COR-L47 (cell line): ENCODE measurements at places on chromosomes 1 and 21.

GRCh38 chr1:149844101-149844500 lies 55.3 kb upstream of the BOLA1 start:
- no peak for DNase-seq

DNA sequence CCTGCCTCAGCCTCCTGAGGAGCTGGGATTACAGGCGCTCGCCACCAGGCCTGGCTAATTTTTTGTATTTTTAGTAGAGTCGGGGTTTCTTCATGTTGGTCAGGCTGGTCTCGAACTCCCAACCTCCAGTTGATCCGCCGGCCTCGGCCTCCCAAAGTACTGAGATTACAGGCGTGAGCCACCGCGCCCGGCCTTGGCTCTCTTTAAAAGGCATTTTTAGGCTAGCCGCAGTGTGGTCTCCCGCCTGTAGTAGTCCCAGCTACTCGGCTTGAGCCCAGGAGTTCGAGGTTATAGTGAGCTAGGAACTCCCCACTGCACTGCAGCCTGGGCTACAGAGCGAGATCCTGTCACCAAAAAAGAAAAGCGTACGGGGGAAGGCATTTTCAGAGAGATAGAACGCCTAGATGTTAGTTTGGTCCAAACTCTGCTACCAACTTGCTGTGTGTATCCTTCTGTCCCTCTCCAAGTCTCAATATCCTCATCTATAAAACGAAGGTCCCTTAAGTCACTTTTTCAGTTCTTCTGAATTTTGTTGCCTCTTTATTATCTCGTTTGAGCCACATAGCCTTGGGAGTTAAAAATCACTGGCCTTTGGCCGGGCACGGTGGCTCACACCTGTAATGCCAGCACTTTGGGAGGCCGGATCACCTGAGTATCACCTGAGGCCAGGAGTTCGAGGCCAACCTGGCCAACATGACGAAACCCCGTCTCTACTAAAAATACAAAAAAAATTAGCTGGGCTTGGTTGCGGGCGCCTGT lies 734 bp downstream of the MED18 start:
- peak; percentile 22 for DNase-seq

- DNase-seq = no peak
Observed at GRCh38 chr21:26845759-26846035, 488 bp upstream of the ADAMTS1 start.

DNA sequence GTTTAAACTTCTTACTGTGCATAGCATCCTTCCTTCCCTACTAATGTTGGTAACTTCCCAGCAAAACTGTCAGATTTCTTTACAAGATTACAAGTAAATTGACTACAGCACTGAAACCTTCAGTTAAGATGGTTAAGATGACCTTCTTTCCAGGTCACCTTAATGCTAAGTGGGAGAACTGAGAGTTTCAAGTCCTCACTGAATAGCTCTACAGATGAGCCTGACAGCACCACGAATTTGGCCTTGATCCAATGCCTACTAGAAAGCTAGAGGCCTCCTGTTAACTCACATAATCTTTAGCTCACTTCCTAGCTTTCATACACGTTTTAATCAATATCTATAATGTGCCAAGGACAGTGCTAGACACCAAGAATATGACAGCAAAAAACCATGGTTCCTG lies 276.0 kb upstream of the PLD5 start:
- no peak for DNase-seq

GRCh38 chr1:55257958-55258357 lies 42.8 kb upstream of the USP24 start:
- DNase-seq = no peak

DNA sequence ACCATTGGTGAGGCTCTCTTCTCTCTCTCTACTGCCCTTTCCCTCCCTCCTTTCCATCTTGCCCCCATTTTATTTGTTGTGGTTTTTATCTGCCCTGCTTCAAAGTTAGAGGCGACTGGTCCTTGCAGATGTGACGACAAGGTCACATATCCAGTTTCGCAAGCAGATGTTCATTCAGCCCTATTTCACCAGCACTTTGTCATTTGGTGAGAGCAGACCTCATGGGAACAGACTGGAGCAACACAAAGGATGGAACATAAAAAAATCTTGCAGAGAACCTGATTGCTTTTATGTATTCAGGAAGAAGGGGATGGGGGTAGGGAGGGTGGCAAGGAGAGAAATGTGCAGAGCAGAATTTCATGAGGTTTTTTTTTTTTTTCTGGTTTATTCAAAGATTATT lies 84.3 kb downstream of the ELAVL4 start:
- no peak for DNase-seq

- DNase-seq = peak; percentile 14
Observed at GRCh38 chr21:21688889-21689288, 690.7 kb downstream of the NCAM2 start.

- no peak for DNase-seq
Observed at GRCh38 chr1:11045428-11046269, 1.4 kb downstream of the MASP2 start.

- no peak for DNase-seq
Observed at GRCh38 chr1:14404862-14405301, 193.6 kb upstream of the KAZN start.

DNA sequence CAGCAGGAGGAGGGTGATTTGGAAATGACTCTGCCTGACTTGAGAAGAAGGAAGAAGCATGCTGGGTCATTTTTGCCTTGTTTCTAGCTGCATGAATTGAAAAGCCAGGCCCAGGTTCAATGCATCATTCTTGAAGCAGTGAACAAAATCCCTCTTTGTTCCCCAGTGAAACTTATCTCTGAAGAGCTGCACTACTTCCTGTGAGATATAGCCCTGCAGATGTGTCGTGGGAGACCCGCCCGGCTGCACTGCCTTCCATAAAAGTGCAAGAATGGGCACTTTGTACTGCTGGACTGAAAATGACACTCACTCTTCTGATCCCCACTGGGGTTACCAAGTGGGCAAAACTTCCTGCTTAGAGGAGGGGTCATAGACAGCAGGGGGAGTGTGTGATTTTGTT lies 249.2 kb upstream of the NFIA start:
- DNase-seq = no peak

DNA sequence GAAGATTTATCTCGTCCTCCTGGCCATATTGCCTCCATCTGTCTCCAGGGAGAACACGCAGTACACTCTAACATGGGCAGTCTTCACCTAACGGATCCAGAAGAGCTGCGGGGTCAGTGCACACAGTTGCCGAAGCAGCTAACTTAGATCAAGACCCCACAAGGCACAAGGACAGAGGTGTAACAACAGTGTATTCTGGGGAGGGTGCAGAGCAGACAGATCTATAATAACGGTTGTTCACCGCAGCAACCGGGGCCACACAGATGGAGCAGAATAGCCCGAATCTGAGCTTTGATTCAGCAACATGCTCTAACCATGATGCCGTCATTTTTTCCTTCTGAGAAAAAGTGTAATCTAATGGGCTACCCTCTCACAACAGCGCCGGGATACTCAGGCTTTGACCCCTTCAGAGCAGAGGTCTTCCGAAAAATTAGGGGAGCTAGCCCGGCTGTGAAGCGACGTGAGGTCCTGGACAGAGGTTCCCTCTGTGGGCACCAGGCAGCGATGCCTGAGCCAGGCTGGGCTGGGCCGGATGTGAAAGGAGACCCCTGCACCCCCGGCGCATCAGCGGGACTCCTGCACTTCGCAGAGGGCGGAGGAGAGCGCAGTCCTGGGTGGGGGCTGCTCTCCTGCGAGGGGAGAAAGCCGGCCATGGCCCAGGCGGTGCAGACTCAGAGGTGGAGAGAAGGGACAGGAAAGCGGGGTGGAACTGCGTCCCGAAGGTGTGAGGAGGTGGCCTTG lies 57.5 kb downstream of the BCL9 start:
- peak; percentile 42 for DNase-seq

GRCh38 chr21:41614511-41614910 lies 106.6 kb upstream of the TMPRSS2 start:
- DNase-seq = no peak

DNA sequence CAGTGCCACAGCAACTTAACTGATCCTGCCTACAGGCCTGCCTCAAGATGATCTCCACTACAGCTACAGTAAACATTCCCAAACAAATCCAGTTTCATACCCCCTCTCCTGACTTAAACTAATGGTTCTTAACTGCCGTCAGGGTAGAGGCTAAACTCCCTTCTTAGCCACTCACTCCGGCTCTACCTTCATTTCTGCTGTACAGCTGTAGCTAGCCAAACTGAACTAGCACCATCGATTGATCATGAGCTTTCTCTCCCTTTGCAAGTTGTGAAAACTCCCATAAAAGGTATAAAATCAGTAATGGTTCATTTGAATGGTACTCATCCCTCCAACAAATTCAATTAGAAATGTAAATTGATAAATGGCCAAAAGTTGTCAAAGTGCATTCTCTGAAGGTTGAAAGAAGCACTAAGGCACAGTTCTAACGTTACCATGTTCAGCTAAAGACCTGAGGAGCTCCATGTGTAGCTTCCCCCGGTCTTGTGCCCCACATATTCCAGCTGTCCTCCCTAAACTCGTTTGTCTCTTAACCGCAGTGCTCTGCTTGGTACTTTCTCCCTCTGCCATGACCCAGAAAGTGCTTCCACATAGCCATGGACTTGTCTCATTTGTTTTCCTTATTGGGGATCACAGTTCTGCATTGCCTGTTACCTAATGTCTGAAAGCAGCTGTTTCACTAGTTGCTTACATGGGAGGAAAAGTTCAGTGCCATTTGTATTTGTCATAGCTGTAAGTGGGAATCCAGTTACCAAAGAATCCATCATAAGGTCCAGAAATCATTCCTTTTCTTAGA lies 49.8 kb downstream of the DHX9 start:
- no peak for DNase-seq

- DNase-seq = no peak
Observed at GRCh38 chr1:17581389-17582123, 42.1 kb downstream of the ARHGEF10L start.

GRCh38 chr1:117600325-117600943 lies 5.4 kb upstream of the TENT5C start:
- no peak for DNase-seq

DNA sequence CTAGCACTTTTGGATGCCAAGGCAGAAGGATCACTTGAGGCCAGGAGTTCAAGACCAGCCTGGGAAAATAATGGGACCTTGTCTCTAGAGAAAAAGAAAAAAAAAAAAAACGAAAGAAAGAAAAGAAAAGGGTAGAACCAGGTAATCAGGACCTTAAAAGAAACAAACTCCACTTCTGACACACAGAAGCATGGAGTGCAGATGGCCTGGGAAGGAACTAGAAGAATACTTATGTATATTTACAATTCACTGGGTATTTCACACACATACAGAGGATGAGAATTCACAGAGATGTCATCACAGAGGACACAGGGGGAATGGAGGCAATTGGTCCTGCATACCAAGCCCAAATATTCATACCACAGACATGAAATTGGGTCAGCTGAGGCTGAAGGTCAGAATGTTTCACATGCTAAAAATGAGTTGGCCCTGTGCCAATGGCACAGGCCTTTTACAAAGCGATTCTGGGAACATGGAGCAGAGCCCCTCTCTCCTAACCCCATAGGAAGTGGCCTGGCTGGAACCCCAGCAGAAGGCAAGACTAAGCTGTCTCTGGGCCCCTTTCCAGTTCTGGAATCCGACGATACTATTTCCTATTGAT lies 4.4 kb downstream of the B4GALT3 start:
- DNase-seq = no peak

DNA sequence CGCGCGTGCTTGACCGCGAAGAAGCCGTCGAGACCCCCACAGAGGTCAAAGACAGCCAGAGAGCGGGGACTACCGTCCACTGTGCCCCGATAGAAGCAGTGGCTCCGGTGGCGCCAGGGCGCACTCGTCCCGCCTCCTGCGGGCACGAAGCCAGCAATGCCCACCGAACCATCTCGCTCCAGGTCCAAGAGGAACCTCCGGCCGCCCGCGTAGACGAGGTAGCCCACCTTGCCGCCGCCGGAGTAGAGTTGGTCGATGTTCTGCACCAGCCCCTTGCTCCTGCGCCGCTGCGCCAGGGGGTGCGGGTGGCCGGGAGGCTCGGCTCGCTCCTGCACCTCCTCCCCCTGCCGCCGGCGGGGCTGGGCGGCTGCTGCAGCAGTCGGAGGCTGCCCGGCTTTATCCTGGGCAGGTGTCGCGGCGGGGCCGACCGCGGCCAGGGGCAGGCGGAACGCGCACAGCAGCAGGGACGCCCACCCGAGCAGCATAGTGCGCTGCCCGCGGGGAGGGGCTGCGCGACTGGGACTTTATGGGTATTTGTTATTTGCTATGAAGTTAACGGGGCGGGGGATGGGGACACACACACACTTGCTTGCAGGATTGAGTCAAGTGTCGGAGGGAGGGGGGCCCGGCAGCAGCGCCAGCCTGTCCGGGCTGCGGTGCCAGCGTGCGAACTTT lies 844 bp downstream of the ADAMTS5 start:
- DNase-seq = peak; percentile 22

DNA sequence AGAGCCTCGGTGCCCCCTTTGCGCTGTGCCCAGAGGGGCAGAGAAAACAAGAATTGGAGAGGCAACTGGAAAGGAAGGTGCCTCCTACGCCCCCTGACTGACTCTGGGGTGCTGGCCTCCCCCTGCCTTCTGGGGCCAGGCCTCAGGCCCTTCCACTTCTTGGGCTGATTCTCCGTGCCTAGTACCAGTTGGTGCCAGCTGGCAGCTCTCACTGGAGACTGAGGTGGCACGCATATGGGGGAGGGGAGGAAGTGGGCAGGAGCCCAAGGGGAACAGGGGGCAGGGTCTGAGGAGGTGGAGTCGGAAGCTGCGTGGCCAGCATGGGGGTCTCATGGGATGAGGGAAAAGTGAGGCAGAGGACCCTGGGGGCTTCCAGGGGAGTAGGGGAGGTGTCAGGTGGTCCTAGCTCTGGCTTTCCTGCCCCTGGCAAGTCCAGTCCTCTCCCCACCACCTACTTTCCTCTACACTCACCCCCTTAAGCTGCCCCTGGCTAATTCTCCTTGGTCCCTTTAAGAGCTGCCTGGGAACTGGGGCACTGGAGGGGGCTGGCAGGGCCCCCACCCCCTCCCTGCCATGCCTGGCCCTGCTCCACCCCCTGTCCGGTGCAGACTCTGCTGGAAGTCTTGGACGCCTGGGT lies 6.5 kb upstream of the SEMA4A start:
- DNase-seq = no peak

DNA sequence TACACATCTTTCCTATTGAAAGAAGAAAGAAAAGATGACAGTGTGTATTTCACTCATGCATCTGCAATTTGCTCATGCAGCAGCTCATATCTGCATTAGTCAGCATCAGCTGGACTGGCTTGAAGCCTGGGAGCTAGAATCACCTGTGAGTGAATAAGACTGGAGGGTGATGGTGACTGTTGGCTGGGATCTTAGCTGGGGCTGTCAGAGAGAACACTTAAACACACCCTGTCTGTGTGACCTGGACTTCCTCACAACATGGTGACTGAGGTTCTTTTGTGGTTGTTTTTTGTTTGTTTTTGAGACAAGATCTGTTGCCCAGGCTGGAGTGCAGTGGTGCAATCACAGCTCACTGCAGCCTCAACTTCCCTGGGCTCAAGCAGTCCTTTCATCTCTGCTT lies 24.9 kb downstream of the KLHDC7A start:
- no peak for DNase-seq
